Body of pancreas (tissue), 4 donors: ENCODE measurements at places on chromosomes 16 and 17. TPM values are rescaled to one million over a fixed set of nuclear protein-coding genes. Genes with fewer than 3 reads are reported as not detected.

Gene SOCS1
- total RNA-seq: 1.0 TPM

Gene SHBG
- total RNA-seq: not detected

Gene CDRT15
- not detected for total RNA-seq

Gene KRT25
- not detected for total RNA-seq

DNA sequence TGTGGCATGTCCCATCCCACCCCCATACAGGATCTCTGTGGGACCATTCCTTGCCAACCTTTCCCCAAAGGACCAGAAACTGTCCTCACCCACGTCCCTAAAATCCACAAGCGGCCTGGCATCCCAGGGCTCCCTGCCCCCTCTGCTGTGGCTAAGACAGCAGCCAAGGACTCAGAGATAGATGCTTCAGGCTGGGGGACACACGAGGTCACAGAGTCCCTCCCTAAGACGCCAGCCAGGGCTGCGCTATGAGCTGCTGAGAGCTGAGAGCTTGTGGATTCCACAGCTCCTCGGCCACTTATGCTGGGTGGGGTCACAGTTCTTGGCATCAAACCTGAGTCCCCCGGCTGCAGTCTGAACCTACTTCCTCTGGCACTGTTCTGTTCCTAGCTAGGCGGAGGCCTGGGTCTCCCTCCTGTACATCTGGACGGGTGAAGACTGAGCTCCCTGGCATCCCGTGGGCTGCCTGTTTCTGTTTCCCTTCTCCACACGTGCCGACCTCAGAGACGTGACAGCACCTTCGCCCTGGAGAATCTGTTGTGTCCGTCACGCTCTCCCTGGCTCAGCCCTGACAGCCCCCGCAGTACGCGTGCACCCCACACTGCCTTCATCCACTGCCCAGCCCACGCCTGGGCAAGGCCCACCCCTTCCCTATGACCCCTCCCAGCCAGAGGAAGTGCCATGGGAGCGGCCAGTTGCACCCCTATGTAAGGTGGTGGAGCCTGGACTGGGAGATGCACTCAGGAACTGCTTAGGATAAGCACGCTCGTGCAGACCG, 61.2 kb downstream of the ENGASE start:
- no peak for DNase-seq

- DNase-seq: no peak
Observed at GRCh38 chr16:19135896-19136438, 22.2 kb downstream of the ITPRIPL2 start.

- DNase-seq: no peak
Observed at GRCh38 chr17:17819111-17819510, 17.7 kb downstream of the SREBF1 start.

DNA sequence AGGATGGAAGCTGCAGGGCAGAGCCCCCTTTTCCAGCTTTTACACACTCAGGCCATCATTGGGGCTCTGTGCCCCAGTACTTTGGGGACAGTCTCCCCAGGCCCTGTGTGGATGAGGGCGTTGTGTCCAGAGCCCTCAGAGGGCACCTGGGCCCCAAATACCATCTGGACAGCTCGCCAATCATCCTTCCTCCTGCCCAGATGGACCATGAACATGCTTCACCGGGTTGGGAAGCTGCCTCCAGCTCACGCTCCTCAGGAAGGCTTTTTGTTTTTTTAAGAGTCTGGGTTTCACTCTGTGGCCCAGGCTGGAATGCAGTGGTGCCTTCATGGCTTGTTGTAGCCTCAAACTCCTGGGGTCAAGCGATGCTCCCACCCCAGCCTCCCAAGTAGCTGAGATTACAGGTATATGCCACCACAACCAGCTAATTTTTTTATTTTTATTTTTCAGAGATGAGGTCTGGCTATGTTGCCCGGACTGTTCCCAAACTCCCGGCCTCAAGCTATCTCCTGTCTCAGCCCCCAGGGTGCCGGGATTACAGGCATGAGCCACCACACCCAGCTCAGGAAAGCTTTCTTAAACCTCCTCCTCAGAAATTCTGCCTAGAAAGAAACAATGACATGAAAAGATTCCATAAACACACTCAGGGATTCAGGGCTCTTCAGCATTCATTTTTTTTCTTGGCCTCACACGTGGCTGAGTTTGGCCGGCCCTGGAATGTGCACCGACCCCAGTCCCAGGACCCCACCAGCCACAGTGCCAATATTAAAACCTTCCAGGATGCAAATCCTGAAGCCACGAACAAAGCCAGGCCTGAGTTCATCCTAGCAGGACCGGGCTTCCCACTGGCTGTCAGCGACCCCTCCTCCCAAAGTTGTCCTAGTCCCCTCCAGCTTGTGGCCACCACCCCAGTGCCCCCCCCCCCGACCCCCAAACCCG, 27.4 kb upstream of the ZNF423 start:
- no peak for DNase-seq

- DNase-seq: no peak
Observed at GRCh38 chr17:57926723-57927047, 28.5 kb downstream of the CUEDC1 start.
